ENCODE measurements at places on chromosomes 4 and X.

DNA sequence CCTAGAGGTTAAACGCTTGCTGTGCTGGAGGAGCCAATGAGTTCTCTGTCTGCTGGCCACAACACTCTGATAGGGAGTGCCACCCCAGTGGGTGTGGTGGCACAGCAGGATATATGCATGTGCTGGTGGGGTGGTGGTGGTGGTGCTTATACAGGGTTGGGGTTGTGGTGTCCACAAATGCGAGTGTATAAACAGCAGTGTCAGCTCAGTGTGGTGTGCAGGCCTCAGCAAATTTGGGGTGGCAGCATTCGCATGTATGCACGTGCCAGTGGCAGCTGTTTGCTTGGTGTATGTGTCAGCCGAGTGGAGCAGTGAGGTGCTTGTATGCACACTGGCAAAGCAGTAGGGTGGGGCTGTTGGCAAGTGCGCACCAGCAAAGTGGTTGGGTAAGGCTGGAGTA is 157.4 kb downstream of the FAM47A start:
- ATAC-seq: no peak

GRCh38 chrX:78934866-78935265 is 10.3 kb upstream of the P2RY10 start:
- no peak for ATAC-seq

DNA sequence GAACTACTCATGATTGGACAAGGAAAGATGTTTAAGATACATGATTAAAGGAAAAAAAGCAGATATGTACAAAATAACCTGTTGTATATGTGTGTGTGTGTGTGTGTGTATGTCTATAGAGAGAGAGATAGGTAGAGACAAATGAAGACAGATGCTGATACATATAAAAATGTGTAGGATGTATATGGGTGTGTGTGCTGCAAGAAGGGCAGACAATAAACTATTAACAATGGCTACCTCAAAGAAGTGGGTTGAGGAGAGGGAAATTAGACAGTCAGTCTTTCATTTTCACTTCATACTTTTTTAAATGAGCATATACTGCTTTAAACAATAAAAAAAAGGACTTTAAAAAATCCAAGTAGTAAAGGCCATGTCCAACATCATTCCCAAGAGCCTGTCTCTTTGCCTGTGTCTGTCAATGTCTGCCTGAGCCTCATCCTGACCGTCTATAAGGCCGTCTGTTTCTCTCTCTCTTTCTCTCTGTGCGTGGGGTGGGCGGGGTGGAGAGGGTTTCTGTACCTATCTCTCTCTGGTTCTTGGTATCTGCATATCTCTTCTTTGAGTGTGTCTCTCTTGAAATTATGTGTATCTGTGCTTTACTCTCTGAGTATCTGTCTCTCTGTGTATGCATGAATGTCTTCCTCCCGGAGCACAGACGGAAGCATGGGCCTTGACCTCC is 62.8 kb downstream of the LRBA start:
- no peak for ATAC-seq

DNA sequence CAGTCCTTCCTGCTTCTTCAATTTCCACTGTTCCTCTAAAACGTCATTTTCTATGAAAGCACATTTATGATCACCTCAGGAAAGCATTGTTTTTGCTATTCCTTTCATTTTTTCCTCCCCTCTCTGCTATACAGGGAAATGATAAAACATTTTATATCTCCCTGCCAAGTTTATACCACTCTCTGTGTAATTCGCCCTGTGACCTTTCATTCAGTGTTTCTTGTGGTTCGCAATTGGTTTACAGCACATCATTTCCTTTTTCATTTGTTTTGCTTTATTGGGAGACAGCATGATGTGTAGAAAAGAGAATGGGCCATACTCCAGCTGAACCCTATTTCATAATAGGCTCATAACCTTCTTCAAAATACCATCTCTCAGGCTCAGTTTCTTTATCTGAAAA is 99.9 kb upstream of the RAPGEF2 start:
- ATAC-seq: peak; percentile 28

- ATAC-seq: peak; percentile 31
These were observed 26.9 kb upstream of the TMPRSS11B start for GRCh38 chr4:68272380-68272779.

DNA sequence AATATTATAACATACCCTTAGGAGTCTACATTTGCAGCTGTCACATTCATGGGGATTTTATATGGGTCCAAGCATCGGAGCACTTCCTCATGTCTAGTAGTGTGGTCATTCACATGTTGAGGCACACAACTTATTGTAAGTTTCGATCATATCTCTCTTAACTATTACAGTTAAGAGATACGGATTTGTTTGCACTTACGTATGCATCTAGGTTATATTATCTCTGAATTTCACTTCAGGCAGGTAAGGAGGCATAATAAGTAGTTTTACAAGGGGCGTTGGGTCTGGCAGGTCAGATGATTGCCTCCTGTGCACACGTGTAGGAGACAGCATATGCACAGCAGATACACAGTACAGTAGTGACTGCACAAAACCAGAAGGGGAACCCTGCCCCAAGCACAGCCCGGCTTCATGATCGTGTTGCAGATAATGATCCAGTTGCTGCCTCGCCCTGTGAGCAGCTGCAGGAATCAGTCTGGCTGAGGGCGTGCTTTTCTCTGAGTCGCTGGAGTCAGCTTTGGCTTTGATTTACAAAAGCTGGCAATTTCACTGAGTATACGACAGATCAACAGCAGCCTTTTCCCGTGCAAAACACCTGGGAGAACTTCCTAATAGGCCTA is 302.9 kb upstream of the GATB start:
- ATAC-seq: peak; percentile 60

GRCh38 chrX:54933150-54933826 is 12.7 kb downstream of the TRO start:
- ATAC-seq: no peak

DNA sequence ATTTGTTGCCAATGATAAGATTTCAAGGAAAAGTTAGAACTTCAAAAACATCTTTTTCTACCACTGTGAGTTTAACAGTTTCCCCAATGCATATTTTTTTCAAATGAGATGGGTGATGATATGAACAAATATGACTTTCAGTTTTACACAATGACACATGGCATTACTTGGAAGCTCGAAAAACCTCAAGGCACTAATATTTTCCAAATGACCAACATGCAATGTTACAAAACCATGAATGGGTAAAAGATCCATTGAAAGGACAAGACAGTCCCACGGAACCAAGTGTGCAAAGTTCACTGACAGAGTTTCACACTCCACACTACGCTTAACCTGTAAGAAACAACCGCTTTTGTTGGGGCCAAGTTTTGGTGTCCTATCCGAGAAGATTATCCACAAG is 84.5 kb downstream of the CD99L2 start:
- ATAC-seq: no peak

DNA sequence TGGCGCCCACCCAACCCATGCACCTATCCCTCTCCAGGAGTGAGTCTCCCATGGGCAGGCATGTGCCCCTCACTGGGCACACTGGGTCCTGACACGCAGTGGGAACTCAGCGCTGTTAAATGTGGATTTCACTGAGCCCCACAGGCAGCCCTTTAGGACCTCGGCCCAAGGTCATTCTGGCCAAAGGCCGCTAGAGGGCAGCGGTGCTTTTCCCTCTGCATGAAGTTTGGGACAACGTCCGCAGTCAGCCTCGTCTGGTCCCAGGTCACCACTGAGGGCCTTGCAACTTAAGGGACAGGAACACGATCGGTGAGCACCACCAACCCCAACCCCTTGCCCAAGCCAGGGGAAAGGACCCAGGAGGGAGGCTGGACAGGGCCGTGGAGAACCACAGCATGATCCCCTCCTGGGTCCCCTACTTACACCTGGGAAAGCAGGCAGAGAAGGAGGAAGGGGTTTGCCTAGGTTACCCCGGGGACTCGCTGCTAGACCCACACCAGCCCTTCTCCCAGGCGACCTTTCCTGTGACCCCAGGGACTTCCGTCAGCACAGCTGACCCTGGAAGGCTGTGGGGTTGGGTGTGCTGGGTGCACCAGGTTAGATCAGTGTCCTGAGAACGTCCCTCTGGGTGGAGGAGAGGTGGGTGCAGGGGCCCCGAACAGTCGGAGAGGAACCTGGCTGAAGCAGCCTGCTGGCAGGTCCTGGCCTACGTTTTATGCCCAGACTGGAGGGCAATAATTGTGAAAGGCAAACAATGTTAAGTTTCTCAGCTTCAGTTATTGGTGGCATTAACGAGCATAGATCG is 24.0 kb downstream of the CYTL1 start:
- peak; percentile 79 for ATAC-seq

DNA sequence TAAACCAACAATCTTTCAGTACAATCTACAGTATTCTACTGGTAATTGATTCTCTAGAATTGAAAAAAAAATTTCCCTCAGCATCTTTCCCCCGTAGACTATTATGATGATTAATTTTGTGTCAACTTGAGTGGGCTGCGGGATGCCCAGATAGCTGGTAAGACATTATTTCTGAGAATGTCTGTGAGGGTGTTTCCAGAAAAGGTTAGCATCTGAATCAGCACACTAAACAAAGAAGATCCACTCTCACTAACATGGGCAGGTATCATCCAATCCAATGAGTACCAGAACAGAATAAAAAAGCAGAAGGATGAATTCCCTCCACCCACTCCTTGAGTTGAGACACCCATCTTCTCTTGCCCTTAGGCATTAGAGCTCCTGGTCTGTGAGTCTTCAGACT is 186.1 kb upstream of the MAB21L2 start:
- ATAC-seq: no peak

DNA sequence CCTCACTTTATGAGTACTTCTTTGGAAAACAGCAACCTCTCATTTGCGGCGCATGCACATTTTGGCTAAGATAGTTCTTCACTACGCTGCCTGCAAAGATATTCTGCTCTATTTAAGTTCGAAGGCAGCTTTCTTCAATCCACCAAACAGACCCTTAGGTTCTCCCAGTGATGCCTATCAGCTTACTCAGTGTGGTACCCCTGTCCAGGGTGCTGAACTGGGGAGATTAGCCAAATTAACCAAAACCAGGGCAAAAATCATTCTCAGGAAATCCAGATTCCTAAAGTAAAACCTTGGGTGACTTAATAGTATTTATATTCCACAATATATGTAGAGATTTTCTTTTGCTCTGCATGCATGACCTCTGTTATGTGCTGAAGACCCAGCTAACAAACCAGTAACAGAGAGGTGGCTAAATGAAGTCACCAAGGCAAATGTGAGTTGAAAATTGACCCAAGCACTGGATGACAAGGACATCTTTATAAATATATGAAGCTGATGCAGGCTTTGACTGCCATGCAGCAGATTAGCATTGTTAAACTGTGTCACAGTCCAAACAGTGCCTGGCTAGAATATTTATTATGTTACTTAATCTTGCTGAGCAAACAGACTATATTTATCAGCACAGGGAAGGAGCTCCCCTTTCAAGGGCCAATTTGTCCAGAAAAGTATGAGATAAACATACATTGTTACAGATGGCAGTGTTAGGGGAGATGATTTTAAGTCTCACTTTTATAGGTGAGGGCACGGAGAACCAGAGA is 418.2 kb downstream of the STIM2 start:
- no peak for ATAC-seq

GRCh38 chr4:150525321-150525868 is 56.6 kb upstream of the MAB21L2 start:
- no peak for ATAC-seq

DNA sequence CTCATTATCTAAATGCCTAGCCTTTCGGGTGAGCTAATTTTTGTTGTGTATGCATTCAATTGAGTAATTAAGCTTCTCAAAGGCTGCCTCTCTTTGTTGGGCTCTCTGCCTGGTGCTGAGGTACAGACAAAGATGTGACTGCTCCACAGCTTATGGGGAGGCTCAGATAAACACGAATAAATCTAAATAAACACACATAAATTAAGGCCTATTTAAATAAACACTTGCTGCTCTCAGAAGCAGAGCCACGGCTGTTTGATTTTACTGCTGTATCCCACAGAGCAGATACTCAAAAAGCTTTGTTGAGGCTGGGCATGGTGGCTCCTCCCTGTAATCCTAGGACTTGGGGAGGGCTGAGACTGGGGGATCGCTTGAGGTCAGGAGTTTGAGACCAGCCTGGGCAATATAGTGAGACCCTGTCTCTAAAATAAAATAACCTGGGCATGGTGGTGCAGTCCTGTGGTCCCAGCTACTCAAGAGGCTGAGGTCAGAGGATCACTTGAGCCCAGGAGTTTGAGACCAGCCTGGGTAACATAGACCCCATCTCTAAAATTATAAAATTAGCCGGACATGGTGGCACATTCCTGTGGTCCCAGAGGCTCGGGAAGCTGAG is 8.4 kb upstream of the CD99 start:
- ATAC-seq: no peak

DNA sequence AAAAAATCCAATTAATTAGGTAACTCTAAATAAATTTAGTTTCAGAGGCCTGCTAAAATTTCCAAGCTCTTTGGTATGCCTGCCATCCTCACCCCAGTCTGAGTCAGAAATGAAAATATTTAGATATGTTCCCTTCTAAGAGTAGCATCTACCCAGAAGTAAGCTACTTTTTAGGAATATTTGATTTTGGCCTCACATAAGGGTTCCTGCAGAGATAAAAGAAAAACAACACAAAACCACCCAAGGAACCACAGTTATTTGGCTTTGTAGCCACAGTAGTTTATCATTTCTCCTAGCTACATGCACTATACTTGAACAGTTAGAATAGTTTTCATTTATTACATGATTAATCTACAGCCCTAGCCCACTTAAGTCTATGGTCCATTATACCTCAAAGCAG is 192.6 kb upstream of the FAM241A start:
- ATAC-seq: no peak

GRCh38 chr4:124913237-124913636 is 200.7 kb upstream of the ANKRD50 start:
- ATAC-seq: no peak

DNA sequence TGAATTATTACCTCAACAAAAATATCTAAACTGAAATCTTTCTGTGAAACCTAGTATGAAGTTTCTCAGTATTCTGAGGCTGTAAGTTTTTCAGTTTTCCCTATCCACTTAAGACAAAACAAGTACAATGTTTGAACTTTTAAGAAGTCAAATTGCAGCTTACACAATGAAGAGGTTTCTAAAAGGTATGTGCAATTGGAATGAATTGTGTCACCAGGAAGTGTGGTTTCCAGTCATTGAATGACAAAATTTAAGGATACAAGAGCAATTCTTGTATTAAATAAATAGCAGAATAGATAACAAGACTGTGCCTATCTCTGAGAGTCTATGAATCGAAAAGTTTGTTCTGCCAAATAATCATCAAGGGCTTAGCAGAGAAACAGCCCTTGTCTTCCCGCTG is 207.3 kb downstream of the ANKRD50 start:
- no peak for ATAC-seq

DNA sequence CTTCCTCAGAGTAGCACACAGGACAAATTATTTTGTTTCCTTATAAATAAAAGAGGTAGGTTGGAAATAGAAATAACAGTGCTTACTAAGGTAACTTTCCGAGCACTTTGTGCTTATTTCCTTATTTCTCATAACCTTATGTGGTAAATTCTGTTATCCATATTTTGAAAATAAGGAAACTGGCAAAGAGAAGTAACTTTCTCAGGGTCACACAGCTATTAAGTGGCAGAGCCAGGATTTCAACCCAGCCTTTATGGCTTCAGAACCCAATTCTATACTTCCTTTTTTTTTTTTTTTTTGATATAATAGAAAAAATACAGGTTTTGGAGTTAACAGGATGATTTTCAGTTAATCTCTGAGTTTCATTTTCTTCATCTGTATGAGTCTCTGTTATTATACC is 3.3 kb downstream of the UTP3 start:
- no peak for ATAC-seq
